ENCODE measurements at places on chromosomes 3 and 15.

- DNase-seq, result no peak
Measured at GRCh38 chr3:95705786-95706418, 1108.5 kb upstream of the EPHA6 start.

GRCh38 chr3:50204804-50205412 lies at the start of gene SLC38A3:
Gene SLC38A3 (plus strand): TSS chr3:50205271. CDS start chr3:50214200, 8,929 bp downstream.
- DNase-seq, result peak; percentile 58

DNA sequence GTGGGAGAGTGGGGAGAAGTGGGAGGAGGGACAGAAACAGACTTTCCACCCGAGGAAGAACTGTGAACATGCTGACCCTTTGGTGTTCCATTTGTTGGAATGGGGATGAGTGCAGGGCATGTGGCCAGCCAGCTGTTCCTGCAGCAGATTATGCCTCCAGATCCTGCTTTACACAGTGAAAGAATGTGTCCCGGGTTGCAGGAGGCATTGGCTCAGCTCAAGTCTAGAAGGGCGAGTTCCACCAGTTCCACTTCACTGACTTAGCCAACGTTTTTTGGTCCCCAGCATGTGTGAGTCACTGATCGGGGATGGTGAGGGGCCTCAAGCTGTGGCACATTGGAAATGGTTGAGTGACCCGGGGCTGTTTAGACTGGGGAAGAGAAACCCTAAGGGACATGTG lies 307.0 kb upstream of the ROPN1 start:
- DNase-seq, result peak; percentile 29

DNA sequence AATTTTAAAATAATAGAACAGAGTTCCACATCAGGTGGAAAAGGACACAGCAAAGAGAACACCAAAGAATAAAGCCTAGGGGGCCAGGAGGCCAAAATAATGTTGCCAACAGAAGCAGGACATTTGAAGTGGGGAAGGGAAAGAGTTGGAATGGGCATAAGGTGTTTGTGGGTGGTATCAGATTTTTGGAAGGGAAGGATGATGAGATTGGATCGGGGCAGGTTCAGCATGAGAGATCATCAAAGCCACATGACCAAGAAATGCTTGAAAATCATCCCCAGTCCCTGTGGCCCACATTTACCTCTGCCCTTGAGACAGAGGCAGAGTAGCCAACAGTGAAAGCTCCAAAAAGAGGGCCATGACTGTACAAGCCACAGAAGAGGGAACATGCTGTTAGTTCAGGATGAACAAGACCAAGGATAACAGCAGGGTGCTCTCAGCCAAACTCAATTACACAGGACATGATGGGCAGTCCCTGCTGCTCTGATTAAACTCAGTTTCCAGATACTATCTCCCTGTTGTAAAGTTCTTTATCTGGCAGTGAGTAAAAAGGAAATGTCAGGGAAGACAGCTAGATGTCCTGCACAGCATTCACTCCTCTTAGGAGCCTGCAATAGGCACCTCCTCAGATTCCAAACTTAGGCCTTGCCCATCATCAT lies 32.5 kb downstream of the RAB27A start:
- no peak for DNase-seq

DNA sequence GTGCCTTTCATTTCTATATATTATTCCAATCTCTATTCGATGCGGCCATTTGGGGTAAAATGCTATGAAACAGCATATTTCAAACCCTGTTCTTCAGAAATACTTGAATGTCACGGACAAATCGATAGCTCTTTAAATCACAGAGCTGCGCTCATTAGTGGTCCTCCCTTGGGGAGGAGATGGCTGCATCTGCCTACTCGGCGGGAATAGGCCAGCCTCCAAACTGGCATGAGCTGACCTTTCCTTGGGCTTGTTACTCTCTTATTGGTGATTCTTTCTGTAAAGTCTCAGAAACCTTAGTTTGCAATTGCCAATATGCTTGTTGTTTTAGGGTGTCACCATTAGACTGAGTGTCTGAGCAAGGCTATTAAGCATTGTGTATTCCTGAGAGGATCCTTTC lies 120.9 kb downstream of the BDH1 start:
- no peak for DNase-seq

- DNase-seq, result no peak
Measured at GRCh38 chr3:192921793-192922192, 4.1 kb upstream of the MB21D2 start.

DNA sequence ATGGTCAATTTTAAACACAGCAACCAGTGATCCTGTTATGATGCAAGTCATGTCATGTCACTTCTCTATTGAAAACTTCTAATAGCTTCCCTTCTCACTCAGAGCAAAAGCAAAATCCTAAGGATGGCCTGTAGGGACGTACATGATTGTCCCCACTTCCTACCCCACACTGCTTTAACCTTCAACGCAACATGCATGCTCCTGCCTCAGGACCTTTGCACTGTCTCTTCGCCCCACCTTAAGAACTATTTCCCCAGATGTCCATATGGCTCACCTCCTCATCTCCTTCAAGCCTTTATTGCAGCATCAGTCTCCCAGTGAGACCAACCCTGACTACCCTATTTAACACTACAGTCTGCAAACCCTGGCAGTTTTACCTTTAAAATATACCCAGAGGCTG lies 214.1 kb upstream of the CHRM5 start:
- no peak for DNase-seq

GRCh38 chr3:50493086-50493485 lies 10.3 kb downstream of the CACNA2D2 start:
- no peak for DNase-seq

GRCh38 chr15:88606070-88606794 lies 14.9 kb upstream of the AEN start:
- no peak for DNase-seq

- DNase-seq, result no peak
Measured at GRCh38 chr3:174363256-174363655, 495.9 kb upstream of the NAALADL2 start.

- no peak for DNase-seq
Measured at GRCh38 chr15:80545078-80545477, 140.9 kb downstream of the ARNT2 start.

- no peak for DNase-seq
Measured at GRCh38 chr15:65092911-65093792, 16.6 kb downstream of the KBTBD13 start.

- peak; percentile 89 for DNase-seq
Measured at GRCh38 chr3:50303013-50303815, at the start of gene HYAL1. Gene HYAL1 (minus strand): TSS chr3:50303574. CDS start chr3:50302956, 618 bp downstream.

DNA sequence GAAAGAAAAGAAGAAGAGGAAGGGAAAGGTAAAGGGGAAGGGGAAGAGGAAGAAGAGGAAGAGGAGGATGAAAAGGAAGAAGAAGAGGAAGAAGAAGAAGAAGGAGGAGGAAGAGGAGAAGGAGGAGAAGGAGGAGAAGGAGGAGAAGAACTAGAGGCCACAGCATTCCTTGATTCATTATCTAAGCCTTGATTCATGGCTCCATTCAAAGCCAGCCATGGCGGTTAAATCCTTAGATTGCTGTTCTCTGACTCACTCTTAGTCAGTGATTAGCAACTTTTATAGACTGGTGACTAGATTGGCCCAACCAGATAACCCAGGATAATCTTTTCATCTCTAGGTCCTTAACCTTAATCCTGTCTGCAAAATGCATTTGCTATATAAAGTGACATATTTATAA lies 47.6 kb downstream of the OSTN start:
- peak; percentile 62 for DNase-seq

- no peak for DNase-seq
Measured at GRCh38 chr3:184174284-184174645, 390 bp upstream of the AP2M1 start.

- DNase-seq, result no peak
Measured at GRCh38 chr3:194257151-194257621, 93.9 kb downstream of the CPN2 start.

- no peak for DNase-seq
Measured at GRCh38 chr3:107542665-107543064, 19.9 kb downstream of the BBX start.

GRCh38 chr3:100226712-100227429 lies 33.9 kb upstream of the TBC1D23 start:
- DNase-seq, result peak; percentile 63

DNA sequence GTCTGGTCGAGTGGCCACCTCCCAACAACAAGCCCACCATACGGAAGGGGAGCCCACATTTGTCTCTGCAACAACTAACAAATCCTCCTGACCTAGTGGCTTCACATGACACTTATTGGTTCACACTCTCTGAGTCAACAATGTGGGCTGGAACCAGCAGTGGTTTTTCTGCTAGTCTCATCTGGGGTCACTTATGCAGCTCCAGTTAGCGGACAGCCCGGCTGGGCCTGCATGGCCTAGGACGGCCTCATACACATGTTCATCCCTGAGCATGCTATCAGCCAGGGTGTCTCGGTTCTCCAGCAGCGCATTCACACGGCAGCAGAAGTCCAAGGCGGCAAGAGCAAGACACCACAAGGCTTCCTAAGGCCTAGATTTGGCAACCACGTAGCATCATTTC lies 281.7 kb downstream of the XXYLT1 start:
- no peak for DNase-seq

DNA sequence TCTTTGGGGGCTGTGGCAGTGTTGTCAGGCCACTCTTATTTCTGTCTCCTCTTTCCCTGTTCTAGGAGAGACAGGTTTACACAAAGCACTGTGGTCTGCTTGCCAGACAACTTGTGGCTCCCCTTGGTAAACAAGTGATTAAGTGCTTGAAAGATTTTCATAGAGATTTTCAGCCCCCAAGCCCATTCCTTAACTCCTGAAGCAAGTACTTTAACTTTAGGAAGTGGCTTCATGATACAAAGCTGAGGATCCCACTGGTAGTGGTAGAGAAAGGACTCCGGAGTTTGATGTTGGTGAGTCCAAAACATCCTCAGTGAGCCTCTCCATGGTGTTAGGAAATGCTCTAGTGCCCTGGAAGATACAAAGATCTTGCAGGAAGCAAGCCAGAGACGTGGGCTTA lies 12.0 kb downstream of the ZBTB38 start:
- DNase-seq, result no peak
